Activated naive CD4-positive, alpha-beta T cell treated with anti-CD3 and anti-CD28 coated beads, Interleukin-2, amount 50 U/mL, for 72 hours (primary cell): ENCODE measurements at places on chromosomes 1 and 21. TPM values are rescaled to one million over a fixed set of nuclear protein-coding genes. Genes with fewer than 3 reads are reported as not detected.

DNA sequence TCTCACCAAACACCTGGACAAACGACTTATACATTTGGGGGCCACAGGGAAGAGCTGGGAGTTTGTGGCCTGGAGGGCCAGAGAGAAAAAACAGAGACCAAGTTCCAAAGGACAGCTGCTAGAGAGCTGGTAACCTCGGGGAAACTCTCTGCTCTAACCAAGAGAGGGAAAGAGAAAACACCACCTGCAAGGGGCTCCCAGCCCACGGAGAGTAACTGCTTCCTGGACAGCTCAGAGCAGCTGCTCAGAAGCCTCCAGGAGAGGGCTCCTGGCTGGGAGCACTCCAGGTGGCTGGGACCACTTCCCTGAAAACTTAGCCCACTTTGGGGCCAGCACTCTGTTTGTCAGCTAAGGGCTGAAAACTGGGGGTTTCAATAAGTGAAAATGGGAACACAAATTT, 154.8 kb upstream of the GRIK3 start:
- no peak for DNase-seq

DNA sequence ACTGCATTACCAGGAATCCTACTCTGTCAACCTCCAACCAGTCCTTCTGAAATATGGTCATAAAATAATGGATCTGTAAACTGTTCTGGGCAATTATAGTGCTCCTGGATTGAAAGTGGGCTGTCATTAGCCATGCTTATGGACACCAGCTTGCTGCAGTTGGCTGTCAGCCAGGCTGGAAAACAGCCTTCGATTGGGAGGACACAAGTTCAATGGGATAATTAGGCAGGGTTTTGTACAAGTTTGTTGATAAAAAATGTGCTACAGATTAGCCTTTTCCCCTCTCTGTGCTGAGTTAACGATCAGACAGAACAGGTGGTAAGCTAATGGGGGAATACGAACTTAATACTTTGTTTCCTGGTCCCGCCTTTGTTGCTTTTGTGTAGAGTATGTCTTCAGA, 413.9 kb downstream of the DUSP10 start:
- no peak for DNase-seq

GRCh38 chr1:22636353-22636752, at the start of gene C1QA:
Gene C1QA (plus strand): TSS chr1:22636628. CDS start chr1:22637617, 989 bp downstream.
- DNase-seq: no peak

TSSK3 gene
- total RNA-seq: 1.2 TPM

- no peak for DNase-seq
These were observed 153.5 kb downstream of the TGFBR3 start for GRCh38 chr1:91732291-91733107.

DNA sequence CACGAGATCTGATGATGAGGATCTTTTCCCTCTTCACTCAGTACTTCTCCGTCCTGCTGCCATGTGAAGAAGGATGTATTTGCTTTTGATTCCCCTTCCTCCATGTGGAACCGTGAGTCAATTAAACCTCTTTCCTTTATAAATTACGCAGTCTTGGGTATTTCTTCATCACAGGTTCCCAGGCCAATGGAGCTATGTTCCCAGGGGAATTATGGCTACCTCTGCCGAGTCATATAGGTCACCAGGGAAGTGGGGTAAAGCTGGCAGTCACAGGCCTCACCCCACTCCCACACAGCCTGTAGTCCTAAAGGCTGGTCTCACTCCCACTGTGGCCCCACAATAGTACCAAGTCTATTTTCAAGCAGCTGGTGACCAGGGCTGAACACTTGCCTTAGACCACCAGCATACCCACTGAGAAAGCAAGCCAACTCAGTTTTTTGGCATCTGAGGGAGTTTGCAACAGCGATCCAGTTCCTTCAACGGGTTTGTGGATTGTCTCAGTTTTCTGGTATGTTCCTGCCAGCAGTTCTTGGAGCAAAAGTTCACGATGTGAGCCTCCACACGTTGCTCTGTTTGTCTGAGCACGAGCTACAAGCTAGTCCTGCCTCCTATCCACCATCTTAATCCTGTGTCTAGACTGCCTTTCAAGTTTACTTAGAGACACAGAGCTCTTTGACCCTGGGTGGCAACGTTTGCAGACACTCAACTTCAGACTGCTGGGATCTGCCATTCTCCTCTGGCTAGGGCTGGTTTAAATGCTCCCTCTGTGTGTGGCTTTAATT, 104.5 kb downstream of the CENPF start:
- no peak for DNase-seq

GRCh38 chr1:24126018-24126671, 14.2 kb upstream of the MYOM3 start:
- DNase-seq: no peak

DNA sequence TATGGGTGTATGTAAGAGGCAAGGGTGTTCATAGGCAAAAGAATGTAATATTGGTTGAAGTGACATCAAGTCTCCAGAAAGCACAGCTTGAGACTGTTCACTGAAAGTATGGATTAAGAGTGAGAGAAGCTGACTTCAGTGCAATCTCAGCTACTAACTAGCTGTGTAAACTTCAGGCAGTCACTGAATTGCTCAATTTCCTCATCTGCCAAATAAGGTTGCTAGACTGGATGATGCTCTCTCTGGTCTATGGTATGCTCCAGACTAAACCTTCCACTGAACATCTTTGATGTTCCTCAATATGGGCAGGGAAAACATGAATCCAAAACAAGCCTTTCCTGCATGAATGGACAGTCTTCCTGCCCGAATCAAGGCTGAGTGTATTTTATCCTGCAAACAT, 111.8 kb upstream of the USH2A start:
- DNase-seq: no peak

DNA sequence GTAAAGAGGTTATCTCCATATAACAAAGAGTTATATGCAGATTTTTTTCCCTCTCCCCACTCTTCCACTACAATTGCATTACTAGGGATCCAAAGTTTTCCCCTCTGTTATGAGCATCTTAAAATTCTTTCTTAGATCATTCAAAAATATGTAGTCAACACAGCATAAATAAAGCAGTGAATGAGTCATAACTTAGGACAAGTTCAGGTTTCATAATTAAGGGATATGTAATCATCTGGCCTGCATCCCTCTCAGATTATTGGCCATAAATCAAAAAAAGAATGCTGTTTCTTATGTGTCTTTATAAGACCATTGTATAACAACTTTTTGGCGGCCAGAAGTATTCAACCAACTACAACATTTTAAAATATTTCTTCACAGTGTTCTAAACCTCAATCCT, 1526.1 kb downstream of the KCNT2 start:
- no peak for DNase-seq

PTCH2 gene
- 1.5 TPM for total RNA-seq

- DNase-seq: no peak
These were observed 79.7 kb upstream of the EFHD2 start for GRCh38 chr1:15330028-15330427.
